ENCODE measurements at places on chromosomes 3 and 15. TPM values are rescaled to one million over a fixed set of nuclear protein-coding genes. Genes with fewer than 3 reads are reported as not detected.

DNA sequence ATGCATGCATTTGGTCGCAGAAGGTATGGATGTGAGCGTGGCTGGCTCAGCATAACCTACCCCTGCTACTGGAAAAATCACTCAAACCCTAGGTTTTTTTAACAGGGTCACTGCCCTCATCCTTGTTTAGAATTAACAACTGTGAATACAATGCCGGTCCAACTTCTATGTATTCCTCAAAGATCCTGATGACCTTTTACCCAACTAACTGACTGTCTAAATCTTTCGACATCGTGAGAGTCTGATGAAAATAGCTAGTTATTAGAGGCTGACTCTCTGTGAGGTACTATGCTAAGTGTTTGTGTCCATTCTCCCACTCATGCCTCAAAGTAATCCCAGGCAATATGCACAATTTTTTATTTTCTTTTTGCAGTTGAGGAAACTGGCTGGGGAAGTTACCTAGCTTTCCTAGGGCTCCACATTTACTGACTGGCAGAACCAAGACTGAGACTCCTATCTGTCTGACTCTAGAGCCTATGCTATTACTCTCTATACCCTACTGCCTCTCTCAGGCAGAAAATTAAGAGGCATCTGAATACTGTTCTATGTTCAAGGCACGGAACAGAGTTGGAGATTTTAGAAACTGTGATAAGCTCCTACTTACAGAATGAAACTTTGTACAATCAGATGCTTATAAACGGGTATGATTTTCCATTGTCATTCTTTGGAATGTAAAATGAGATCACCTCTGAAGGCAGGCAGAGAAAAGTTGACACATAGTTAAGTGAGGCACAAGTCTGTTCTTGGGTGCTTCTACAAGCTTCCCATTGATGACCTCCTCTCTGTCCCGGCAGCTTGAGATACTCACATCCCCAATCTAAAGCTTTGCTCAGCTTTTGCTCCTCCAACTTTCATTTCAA is 56.4 kb downstream of the FILIP1L start:
- H3K36me3 ChIP-seq, result no peaks in the 10 kb centered on the region
- DNase-seq, result no peak
- H3K4me1 ChIP-seq, result peaks cover 12% of the 10 kb centered on the region
- H3K4me3 ChIP-seq, result no peak overlapping the region
- H3K27ac ChIP-seq, result no peak overlapping the region

- no peaks in the 10 kb centered on the region for H3K36me3 ChIP-seq
- no peak for DNase-seq
- no peak overlapping the region for H3K27ac ChIP-seq
- H3K27me3 ChIP-seq, result no peaks in the 10 kb centered on the region
- no peak overlapping the region for H3K4me3 ChIP-seq
- peaks cover 4% of the 10 kb centered on the region for H3K4me1 ChIP-seq
Measured at GRCh38 chr3:138033202-138033691, 23.3 kb downstream of the CLDN18 start.

DNA sequence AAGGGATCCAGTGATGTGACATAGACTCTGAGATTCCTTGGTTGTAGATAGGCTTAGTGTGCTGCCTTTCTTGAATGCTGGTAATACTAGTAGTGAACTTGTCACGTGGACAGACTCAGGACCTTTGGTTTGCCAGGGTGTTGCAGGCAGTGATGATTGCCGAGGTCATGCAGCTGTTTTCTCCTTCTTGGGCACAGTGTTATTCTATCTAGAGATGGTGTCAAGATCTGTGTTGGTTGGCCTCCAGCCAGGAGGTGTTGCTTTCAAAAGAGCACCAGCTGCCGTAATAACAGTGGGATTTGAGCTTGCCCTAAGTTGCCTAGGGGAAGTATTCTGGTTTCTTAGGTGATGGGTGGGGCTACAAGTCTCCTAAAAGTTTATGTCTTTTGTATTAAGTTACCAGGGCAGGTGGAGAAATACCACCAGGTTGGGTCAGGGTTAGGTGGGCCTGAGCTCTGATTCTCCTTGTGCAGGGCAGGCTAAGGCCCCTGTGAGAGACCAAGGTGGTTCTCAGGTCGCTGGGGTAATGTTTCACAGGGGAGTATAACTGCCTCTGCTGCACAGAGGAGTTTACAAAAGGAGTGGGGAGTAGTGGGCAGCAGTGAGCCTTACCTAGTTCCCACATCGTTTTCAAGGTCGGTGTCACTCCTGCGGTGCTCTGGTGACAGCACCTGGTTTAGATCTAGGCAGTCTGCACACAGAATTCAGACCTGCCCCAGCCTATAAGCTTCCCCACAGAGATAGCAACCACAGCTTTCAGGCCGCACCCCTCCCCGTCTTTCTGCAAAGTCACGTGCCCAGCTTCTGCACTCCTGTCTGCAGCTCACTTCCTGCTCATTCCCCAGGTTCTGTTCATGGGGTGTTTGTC is 350.3 kb downstream of the DOCK3 start:
- no peak overlapping the region for H3K27ac ChIP-seq
- H3K4me3 ChIP-seq, result no peak overlapping the region
- no peaks in the 10 kb centered on the region for H3K27me3 ChIP-seq
- no peak for DNase-seq
- no peaks in the 10 kb centered on the region for H3K4me1 ChIP-seq
- no peaks in the 10 kb centered on the region for H3K36me3 ChIP-seq

DNA sequence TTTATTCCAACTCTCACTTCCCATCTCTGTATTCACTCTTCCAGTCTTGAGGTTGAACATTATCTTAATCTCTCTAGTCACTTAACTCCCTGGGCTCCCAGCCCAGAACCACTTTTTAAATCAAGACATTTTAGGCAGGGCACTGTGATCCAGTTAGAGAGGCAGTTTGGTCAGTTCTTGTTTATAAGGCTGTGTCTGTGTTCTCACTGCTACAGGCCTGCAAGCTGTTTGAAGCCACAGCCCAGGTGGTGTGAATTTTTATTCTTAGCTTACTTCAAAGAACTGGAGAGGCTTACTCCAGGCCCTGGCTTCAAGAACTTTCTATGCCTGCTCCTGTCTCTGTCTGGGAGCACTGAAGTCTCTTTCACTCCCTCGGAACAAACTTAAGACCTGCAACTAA is 906.1 kb downstream of the CADM2 start:
- DNase-seq, result no peak
- no peak overlapping the region for H3K4me3 ChIP-seq
- no peak overlapping the region for H3K27ac ChIP-seq

DNA sequence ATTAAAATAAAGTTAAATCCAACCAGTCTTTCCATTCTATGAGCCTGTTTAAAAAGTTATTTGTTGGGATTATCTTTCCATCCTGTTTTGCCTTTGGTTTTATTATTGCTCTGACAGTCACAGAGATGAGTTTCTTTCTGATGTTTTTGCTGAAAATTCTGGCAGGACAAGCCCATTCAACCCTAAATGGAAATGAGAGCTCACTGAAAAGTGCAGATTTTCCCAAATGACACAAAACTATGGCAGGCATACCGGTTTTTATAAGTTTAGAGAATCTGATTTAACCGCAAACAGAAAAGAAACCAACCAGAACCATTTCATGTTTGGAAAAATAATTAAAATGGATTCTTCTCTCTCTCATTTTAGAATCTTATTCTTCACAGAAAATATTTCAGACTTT is 238.1 kb upstream of the SGO1 start:
- DNase-seq, result no peak
- H3K36me3 ChIP-seq, result no peaks in the 10 kb centered on the region
- H3K27me3 ChIP-seq, result no peaks in the 10 kb centered on the region
- no peak overlapping the region for H3K4me3 ChIP-seq
- no peak overlapping the region for H3K27ac ChIP-seq
- no peaks in the 10 kb centered on the region for H3K4me1 ChIP-seq

GRCh38 chr3:171782617-171783016 is 27.7 kb downstream of the PLD1 start:
- H3K27me3 ChIP-seq, result no peaks in the 10 kb centered on the region
- no peak overlapping the region for H3K27ac ChIP-seq
- no peak overlapping the region for H3K4me3 ChIP-seq

- H3K27ac ChIP-seq, result no peak overlapping the region
- no peak for DNase-seq
- no peaks in the 10 kb centered on the region for H3K27me3 ChIP-seq
Measured at GRCh38 chr15:38648121-38648843, 83.7 kb upstream of the RASGRP1 start.

DNA sequence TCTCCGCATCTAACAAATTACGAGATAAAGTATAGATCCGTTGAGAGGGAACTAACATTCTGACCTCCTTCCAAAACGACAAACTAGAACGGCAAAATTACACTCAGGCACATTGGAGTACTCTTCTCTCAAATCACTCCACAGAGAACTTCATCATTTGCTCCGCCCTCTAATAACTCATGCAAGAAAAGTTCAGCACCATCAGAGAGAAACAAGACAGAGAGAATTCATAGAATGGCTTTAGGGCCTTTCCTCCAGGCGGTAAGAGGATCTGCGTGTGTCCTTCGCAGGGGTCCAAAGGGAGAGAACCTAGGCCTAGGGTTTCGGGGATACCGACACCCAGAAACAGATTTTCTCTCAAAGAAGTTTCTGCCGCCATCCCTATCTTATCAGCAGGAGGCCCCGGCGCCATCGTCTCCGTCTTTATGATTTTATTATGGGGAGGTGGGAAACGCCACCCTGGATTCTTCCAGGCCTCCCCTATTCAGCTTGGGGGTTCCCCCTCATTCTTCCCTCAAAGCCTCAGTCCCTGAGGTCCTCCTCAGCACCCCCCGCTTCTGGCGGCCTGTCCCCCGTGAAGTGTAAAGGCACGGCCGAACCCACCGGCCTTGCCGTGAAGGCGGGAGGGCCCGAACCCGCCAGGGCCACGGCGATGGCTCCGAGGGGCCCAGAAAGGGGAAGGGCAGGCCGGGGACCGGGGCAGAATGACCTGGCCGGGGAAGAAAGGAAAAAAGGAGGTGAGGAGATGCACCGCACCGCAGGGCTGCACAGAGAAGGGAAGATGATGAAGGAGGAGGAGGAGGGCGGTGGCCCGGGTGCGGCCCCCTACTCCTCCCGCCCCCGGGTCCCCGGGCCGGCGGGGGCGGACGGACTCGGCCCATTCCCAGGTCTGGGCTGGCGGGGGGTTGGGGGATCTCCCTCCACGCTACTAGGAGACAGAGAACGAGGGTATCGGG is 768 bp downstream of the UBXN7 start:
- H3K4me1 ChIP-seq, result peaks cover 6% of the 10 kb centered on the region
- no peaks in the 10 kb centered on the region for H3K36me3 ChIP-seq
- no peaks in the 10 kb centered on the region for H3K27me3 ChIP-seq
- peak; percentile 38 for DNase-seq
- H3K27ac ChIP-seq, result peak overlapping the region; percentile 89
- peak overlapping the region; percentile 86 for H3K4me3 ChIP-seq

DNA sequence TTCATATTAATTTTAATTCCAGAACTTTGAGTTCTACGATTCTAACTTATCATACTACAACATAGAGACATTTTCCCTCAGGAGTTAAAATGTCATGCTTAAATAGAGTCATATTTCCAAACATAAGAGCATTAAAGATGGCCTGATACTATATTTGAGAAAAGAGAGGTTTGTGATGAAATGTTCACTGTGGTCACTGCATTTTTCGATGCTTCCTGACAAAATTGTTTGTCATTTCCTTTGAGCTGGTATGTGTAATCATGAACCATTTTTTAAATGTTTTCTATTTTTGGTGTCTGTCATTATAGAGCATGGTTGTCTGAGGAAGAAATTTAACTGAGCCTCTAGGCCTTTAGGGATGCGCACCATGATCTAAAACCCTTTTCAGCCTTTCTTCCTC is 721.4 kb upstream of the NR2F2 start:
- no peak overlapping the region for H3K4me3 ChIP-seq
- H3K27me3 ChIP-seq, result no peaks in the 10 kb centered on the region
- H3K36me3 ChIP-seq, result no peaks in the 10 kb centered on the region
- H3K4me1 ChIP-seq, result no peaks in the 10 kb centered on the region
- no peak for DNase-seq
- H3K27ac ChIP-seq, result no peak overlapping the region

DNA sequence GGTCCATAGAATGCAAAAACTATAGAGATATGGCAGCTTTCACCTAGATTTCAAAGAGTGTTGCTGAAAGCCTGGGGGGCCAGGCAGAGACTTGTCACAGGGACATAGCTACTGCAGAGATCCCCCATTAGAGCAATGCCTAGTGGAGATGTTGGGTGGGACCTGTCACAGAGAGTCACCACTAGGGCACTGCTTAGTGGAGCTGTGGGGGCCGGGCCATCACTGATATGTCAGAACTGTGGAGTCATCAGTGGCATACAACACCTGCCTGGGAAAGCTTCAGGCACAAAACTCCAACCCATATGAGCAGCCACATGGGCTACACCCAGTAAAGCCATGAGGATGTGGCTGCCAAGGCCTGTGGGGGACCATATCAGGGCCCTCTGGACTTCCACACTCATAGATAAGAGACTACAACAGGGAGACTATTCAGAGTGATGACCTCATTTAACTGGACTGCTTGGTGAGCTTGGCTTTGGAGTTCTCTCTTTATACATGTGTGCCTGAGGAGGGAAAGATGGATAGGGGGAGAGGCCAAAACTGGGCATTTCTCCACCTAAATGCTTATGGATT is 176.3 kb downstream of the ZNF621 start:
- no peak for DNase-seq
- no peaks in the 10 kb centered on the region for H3K4me1 ChIP-seq
- no peak overlapping the region for H3K27ac ChIP-seq
- H3K4me3 ChIP-seq, result no peak overlapping the region
- H3K36me3 ChIP-seq, result no peaks in the 10 kb centered on the region

DNA sequence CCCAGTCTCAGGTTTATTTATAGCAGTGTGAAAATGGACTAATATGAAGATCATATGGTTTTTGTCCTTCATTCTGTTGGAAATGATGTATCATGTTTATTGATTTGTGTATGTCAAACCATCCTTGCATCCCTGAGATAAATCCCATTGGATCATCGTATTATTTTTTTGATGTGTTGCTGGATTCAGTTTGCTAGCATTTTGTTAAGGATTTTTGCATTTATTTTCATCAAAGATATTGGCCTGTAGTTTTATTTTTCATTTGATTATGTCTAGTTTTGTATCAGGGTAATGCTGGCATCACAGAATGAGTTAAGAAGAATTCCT is 34.3 kb downstream of the FAIM start:
- H3K36me3 ChIP-seq, result no peaks in the 10 kb centered on the region
- H3K4me1 ChIP-seq, result no peaks in the 10 kb centered on the region
- no peak overlapping the region for H3K4me3 ChIP-seq

GRCh38 chr3:22731901-22732300 is 471.2 kb upstream of the UBE2E2 start:
- no peaks in the 10 kb centered on the region for H3K4me1 ChIP-seq
- no peak overlapping the region for H3K4me3 ChIP-seq
- DNase-seq, result no peak
- H3K27me3 ChIP-seq, result no peaks in the 10 kb centered on the region

DNA sequence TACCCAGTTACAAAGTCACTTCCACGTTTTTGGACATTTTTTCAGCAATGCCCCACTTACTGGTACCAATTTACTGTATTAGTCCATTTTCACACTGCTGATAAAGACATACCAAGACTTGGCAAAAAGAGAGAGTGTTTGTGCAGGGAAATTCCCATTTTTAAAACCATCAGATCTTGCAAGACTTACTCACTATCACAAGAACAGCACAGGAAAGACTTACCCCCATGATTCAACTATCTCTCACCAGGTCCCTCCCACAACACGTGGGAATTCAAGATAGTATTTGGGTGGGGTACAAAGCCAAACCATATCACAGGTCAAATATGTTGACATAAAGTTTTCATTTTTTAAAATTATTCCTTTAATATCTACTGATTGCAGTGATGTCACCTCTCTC is 16.2 kb upstream of the ABI3BP start:
- H3K27ac ChIP-seq, result no peak overlapping the region
- no peak for DNase-seq
- no peaks in the 10 kb centered on the region for H3K27me3 ChIP-seq

Gene KBTBD13
- total RNA-seq, result 0.07 TPM

Gene VEPH1
- 4.6 TPM for total RNA-seq

Gene CLSTN2
- 116 TPM for total RNA-seq

Measured in ovary (tissue), 10 donors.